Activated CD8-positive, alpha-beta memory T cell treated with anti-CD3 and anti-CD28 coated beads for 36 hours (primary cell): ENCODE measurements at places on chromosomes 5 and 9. TPM values are rescaled to one million over a fixed set of nuclear protein-coding genes. Genes with fewer than 3 reads are reported as not detected.

Gene RABEPK
- 41.6 TPM for total RNA-seq

Gene SUSD3
- 15.7 TPM for total RNA-seq

Gene GRPEL2
- 36.7 TPM for total RNA-seq

Gene TXNDC8
- not detected for total RNA-seq

Gene CCDC180
- 1.1 TPM for total RNA-seq

Gene SLC25A2
- 0.19 TPM for total RNA-seq

Gene MOCS2
- total RNA-seq: 30.0 TPM

Gene RANBP3L
- total RNA-seq: not detected

Gene TBC1D2
- total RNA-seq: 2.9 TPM

Gene CDC37L1
- 11.7 TPM for total RNA-seq

Gene PFN3
- total RNA-seq: not detected

Gene SLCO6A1
- not detected for total RNA-seq

Gene KCNIP1
- total RNA-seq: not detected

Gene CTSL
- 1.9 TPM for total RNA-seq
